Renal cortex interstitium (tissue), 15 donors: ENCODE measurements at places on chromosomes 1 and 21. TPM values are rescaled to one million over a fixed set of nuclear protein-coding genes. Genes with fewer than 3 reads are reported as not detected.

- DNase-seq = no peak
These were observed 16.5 kb upstream of the NUAK2 start for GRCh38 chr1:205338011-205338410.

DNA sequence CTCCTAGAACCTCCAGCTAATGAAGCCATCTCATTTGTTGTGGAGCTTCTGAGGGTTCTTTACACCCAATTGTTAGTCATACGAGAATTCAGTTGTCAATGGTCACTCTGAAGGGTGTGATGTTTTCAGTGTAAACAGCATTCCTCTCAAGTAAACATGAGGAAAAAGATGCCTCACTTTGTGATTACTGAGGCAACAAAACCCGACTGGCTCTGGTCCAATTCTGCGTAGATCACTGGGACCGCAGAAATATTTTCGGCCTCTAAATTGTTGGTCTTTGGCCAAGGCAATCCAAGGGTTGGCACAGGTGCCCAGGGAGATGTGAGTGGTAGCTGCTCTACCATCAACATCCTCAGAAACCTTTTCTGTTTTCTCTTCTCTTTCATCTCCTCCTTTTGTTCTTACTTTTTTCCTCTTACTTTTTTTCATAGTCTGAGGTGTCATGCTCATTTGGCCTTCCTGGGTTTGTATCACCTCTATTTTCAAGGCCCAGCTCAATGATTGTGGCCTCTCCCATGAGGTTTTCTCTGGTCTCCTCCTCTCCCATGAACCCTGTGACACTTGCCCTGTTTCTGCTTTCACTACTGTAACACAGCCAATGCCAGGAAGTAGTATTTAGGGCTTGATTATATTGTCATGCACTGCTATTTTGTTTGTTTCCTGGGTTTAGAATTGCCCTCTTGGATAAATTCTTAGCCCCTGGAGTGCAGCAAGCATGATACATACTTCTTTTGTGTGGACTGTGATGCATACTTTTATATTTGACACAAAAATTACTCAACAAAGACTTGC, 221.9 kb downstream of the TNR start:
- DNase-seq = no peak

DNA sequence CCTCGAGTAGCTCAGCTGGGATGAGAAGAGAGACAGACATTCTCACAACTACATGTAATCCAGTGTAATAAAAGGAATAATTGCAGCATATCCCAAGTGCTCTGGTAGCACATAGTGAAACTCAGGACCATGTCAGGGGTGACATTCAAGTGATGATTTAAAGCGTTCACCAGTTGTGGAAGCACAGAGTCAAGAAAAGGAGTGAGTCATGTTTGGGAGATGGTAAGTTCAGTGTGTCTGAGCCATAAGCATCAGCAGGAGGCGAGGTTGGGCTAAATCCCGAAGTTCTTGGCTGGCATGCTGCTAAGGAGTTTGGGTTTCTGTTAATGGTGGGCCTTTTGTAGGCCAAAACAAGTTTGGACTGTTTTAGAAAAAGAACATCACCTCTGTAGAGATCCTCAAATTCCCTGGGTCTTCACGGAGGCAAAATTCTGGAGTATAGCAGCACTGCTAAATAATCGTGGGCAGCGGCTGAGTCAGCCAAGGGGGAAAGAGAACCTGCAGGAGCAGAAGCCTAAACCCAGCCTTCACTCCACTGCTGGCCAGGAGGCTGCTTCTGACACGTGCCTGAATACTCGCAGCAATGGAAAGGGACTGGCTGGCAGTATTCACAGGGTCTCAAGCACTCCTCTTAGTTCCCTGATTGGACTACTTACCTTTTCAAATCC, 7.2 kb upstream of the NHLH1 start:
- no peak for DNase-seq

Gene SIKE1
- polyA plus RNA-seq = 59.9 TPM

- DNase-seq = no peak
These were observed 21.2 kb upstream of the OTUD3 start for GRCh38 chr1:19861034-19861433.

DNA sequence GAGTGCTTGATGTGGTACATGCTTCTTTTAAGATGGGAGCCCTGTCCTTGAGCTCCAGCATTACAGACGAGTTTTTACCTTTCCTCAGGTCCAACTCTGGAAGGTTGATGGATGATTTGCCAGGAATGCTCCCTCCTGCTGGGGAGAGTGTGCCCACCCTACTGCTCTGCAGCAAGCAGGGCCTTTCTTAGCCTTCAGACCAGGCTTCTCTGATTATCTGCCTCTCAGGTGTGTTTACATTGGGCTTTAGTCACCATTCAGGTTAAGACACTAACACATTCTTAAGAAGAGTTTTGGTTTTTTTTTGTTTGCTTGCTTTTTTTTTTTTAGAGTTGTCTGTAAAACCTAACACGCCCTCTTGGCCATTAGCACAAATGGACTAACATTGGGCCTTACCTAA, 301.8 kb downstream of the KCNT2 start:
- DNase-seq = no peak

DNA sequence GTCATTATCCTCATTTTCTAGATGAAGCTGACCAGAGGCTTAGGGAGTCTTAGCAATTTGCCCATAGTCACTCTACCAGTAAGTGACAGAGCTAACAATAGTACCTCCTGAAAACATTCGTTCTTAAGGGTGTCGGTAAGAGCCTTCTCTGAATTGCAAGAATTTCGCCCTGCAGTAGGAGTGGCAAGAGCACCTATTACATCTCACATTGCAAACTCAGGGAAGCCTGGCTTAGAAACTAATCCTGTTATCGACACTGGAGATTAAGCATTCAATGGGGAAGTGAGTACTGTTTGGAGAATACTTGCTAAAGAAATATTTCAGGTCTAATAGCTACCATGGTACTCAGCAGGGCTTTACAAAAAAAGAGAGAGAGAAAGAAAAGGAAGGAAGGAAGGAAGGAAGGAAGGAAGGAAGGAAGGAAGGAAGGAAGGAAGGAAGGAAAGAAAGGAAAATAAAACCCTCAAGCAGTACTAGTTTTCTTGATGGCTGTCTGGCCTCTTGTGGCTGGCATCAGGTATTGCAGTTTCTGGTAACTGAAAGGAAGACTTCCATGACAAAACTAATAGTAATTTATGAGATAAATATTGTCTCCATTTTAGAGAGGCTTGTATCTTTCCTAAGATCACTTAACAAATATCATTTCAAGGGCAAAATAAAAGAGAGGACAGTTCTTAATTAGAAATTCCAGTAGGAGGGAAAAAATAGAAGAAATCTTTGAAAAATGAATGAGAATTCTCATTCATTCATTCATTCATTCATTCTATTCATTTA, 10.4 kb downstream of the C1orf226 start:
- no peak for DNase-seq

- DNase-seq = no peak
These were observed 87.3 kb downstream of the USP24 start for GRCh38 chr1:55127827-55128343.

GRCh38 chr1:16978567-16979474, 1.6 kb downstream of the MFAP2 start:
- no peak for DNase-seq

Gene ZSCAN20
- 5.4 TPM for polyA plus RNA-seq

DNA sequence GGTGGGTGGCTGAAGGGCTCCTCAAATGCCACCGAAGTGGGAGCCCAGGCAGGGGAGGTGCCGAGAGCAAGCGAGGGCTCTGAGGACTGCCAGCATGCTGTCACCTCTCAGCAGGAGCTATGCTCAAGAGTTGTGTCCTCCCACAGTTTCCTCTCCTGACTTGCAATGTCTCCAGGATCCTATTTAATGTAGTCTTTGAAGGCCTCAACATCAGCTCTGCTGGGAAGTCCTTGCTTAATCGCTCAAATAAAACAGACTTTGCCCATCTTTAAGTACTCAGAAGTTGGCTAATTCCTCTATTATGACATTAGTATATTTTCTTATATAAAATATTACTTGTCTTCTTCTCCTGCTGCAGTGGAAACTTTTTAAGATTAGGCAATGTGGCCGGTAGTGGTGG, 154.2 kb upstream of the NRIP1 start:
- DNase-seq = no peak

DNA sequence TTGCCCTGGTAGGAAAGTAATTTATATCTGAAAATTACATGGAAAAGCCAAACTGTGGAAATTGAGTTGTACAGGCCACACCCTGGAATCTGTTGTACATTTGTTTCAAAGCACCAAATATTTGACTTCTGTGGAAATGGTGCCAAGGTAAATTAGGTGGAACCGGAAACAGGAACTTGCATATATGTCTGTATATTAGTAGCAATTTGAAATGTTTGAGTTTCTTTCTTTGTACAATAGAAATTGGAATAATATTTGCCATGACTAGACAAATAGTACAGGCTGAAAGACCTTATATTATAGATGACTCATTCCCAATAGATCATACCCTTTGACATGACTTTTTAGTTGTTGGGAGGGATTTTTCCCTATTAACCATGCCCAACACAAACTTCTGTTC, 10.5 kb upstream of the TAF1A start:
- DNase-seq = no peak

DNA sequence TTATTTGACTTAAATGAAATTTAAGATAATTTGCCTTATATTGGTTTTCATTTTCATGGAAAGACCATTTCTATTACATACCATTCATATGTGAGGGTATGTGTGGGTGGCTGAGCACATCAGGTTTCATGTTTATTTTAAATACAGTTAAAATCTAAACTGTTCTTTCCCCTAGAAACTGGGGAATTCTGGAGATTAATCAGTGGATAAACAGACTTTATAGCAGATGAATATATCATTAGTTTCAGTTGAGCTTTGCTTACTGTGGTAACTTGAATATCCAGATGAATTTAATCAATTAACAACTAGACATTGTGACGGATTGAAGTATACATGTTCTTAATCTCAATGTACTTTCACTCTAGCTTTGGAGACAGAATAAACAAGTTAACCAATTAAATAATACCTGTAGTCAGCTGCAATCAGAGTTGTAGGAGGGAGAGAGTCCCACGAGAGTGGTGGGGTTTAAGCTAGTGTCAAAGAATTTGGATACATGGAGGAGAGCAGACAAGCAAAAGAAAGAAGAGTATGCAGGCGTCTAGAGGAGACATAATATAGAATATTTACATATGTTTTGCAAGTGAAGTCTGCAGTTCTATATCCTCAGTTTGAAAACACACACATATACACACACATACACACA, 97.6 kb downstream of the PDE4B start:
- no peak for DNase-seq

DNA sequence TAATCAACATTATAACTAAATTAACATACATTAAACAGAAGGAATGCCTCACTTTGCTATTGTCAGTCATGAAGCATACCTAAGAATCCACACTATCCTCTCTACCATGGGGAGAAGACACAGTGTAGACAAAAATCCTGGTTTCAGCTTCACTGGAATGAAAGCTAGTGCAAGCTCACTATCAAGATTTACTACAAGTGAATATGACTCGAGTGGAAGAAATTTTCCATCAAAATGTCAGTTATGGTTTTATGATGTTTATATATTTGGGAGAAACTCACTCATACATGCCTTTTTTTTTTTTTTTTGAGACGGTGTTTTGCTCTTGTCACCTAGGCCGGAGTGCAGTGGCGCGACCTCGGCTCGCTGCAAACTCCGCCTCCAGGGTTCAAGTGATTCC, 424.3 kb downstream of the KCNT2 start:
- DNase-seq = no peak

DNA sequence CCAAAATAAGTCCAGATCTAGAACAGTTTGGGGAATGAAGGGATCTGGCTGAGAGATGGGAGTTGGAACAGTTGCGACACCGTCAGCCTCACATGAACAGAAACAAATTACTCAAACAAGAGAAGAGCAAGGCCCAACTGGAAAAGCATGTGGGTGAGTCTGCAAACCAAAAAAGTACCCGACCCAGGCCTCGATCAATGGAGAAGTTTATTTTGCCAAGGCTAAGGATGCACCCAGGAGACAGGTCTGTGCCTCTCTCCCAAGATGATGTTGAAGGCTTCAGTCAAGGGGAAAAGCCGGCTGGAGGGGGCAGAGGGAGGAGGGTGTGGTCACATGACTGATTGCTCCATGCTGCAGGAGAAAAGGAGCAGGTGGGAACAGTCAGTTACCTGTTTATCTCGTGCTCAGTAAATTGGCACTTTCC, 42.3 kb downstream of the KRTAP10-1 start:
- no peak for DNase-seq

GRCh38 chr1:168665975-168666374, 63.0 kb downstream of the DPT start:
- no peak for DNase-seq

Gene DNAH14
- 19.5 TPM for polyA plus RNA-seq

DNA sequence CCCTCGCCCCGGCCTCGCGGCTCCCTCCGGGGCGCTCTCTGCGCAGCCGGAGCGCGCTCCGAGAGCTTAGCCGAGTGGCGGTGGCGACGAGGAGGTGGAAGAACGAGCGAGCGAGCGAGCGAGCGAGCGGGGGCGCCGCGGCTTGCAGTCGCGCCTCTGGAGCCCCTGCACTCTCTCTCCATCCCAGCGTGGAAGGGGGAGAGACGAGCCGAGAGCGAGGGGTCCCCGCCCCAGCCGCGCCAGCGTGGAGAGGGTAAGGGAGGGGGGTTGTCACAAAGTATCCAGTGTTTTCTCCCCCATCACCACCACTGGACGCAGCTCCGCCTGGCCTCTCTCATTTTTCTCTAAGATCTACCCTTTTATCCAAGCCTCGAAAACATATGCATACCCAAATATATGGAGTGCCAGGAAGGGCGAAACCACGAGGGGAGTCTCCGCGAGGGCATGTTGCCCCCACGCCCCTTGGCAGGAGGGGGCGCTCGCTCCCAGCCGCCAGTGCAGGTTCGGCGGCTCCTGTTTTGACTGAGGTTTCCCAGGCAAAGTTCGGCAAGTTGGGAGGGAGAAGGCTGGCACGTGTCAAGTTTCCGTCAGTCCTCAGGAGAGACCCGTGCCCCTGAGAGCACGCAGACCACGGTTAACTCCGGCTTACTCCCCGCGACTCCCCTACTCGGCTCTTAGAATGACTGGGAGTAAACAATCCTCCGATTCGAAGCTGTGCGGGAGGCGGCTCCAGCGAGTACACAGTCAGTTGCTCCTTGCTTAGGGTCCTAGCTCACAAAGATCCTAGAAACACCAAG, 569 bp upstream of the DAB1 start:
- DNase-seq = no peak

Gene RABGAP1L
- polyA plus RNA-seq = 25.2 TPM

- no peak for DNase-seq
These were observed 98.8 kb downstream of the GLIS1 start for GRCh38 chr1:53639996-53640700.

Gene PBXIP1
- polyA plus RNA-seq = 80.8 TPM

GRCh38 chr1:224383218-224383617, 26.5 kb downstream of the CNIH4 start:
- no peak for DNase-seq

Gene ERMAP
- polyA plus RNA-seq = 22.0 TPM

- DNase-seq = no peak
These were observed 724 bp downstream of the ST7L start for GRCh38 chr1:112618114-112618720.

Gene RNU1-4
- not detected for polyA plus RNA-seq
